ENCODE measurements at places on chromosomes 16 and 17.

GRCh38 chr17:21042458-21043295 is at the start of gene USP22:
Gene USP22, minus strand, starts transcription at chr17:21043011. Its CDS starts 176 bp downstream, at chr17:21042835.
- DNase-seq: no peak

DNA sequence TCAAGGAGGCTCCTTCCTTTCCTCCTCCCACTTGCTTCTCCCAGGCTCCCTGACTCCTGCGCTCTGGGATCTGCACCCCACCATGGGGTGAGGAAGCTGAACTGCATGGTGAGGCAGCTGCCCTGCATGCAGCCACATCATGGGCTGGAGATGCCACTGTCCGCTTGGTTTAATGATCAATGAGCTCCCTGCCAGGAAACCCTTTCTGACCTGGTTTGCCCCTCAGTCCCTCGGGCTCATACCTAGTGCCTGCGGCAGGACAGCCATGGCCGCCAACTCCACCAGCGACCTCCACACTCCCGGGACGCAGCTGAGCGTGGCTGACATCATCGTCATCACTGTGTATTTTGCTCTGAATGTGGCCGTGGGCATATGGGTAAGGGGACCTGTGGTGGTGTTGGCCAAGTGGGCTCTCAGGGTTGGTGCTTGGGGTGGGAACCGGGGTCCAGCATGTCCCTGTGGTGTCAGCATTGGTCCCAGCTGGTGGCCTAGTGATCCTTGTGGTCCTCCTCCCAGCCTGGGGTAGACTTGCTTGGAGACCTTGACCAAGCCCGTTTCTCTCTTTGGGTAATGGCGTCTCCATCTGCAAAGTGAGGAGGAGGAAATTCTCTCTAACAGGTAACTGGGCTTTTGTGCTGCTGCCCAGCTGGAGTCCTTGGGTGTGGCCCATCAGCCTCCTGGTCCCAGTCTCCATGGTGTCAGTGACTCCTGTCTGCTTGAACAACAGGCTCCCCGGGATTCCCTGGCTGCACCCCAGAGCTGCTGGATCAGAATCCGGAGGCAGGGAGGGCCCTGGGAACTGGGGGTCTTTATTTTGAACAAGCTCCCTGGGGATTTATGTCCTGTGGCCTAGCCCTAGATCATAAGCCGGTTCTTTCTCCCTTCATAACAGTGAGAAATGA is at the start of gene SLC5A10:
Gene SLC5A10 (plus strand): TSS at position 225 of the 902 bp plus-strand sequence. CDS start 41 bp downstream, at position 266.
- DNase-seq: peak; percentile 32

DNA sequence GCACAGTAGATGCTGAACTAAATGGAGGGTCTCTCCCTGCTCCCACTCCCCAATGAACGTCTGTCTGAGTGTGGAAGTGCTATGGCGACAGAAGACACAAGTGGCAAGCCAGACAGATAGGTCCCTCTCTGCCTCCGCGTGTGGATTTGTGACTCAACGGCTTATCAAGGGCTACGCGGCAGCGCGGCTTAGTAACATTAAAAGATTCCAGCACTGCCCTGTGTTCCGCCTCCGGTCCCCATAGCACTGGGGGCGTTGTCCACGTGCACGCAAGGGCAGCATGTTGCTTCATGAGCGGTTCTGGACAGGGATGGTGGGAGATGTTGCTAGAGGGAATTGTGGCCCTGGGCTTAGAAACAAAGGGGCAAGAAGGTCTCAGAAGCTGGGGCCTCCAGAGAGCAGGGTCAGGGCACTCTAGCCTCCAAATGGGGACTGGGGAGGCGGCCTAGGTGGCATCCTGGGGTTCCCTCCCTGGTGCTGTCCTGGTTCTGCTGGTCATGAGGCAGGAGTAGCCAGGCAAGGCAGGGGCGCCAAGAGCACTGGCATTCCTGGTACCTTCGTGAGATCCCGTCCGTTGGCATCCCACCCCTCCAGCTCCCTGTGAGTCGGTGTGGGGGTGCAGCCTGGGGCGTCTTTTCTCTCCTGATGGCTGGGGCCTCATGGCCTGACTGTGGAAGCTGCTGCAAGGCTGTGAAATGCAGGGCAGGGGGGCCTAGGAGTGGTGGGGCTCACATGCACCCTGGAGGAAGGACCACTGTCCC is 9.1 kb downstream of the CRHR1 start:
- no peak for DNase-seq

GRCh38 chr16:22813223-22813947 is 577 bp upstream of the HS3ST2 start:
- peak; percentile 6 for DNase-seq

DNA sequence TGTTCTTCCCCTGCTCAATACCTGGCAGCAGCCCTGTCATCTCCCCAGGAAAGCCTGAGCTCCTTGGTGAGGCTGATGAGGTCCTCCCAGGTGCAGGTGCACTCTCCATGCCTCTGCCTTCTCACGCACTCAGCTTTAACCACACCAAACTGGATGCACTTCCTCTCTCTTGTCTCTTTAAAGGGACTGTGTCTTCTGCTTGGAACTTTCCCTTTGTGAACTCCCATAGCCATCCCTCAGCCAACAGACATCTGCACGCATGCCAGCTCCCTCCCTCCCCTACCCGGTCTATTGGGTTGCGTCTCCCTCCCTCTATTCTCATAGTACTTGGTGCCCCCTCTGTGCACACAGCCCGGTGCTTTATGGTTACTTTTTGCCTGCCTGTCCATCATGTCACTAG is 231.2 kb downstream of the MSI2 start:
- DNase-seq: no peak

GRCh38 chr16:66211651-66212050 is 154.8 kb upstream of the CDH5 start:
- no peak for DNase-seq

GRCh38 chr17:4940555-4941318 is 669 bp downstream of the RNF167 start:
- DNase-seq: peak; percentile 84

DNA sequence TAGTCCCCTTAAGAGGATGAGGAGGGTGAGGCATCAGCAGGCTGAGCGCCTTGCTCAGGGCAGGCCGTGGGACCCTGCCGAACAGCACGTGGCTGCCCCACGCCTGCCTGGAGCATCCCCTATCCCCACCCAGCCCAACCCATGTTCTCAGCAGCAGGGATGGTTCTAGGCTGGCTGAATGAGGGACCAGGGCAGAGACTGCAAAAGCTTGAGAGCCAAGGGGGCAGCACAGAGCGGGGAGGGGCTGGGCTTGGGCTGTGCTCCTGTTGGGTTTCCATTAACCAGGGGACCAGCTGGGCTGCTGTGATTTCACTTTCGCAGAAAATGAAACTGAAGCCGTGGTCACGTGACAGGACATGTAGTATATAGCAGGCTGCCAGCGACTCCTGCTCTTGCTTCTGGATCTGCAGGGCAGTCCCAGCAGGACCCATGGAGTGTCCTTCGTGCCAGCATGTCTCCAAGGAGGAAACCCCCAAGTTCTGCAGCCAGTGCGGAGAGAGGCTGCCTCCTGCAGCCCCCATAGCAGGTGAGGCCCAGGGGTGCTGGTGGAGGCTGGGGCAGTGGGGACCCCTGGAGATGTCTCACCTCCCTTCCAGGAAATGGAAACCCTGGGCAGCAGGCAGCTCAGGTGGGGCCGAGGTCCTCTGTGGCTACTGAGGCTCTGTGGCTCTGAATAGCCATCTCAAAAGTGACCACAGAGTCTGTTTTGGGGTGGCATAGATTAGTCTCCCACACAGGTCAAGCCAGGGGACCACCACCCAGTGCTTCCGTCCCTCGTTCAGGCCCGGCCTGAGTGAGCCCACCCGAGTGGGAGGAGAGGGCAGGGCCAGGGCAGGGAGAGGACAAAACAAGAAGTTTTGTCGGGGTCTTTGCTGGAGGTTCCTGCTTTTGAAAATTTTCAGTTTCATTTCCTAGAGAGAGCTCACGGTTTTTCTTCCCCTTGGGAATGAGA is 2.9 kb downstream of the RNF213 start:
- DNase-seq: no peak

DNA sequence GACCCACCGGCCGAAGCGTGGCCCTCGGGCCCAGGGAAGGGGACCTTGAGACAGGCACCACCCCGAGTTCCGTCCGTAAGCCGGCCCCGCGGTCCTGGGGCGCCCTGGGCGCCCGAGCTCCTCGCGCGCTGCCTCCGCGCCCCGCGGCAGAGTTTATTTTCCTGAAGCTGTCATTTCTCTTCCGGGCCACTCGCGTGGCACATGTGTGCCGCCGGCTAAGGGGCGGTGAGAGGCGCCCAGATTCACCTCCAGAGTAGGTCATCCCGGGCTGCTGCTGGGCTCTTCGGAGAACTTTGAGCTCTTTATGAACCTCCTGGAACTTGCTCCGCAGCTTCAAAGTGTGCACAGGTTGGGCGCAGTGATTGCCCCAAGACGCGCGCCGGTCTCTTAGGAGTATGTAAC is 489 bp downstream of the ZC3H18 start:
- DNase-seq: no peak

DNA sequence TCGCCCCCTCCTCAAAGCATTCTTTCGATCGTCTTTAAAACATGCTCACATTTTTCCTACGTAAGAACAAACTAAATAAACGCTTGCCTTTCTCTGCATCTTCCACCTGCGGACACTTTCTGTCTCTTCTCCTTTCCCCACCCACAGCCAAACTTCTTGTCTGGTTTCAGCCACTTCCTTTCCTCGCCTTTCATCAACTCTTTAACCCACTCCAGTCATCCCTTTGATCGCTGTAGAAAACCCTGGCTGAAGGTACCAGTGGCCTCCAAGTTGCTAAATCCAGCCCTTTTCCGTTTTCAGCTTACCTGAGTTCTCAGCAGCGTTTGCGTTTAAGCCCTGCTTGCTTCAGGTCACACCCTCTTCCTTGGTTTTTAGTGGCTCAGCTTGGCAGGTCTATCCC is 483 bp downstream of the RPA1 start:
- peak; percentile 32 for DNase-seq

- no peak for DNase-seq
Measured at GRCh38 chr17:16988749-16989229, 16.9 kb upstream of the TNFRSF13B start.

- DNase-seq: no peak
Measured at GRCh38 chr16:64648282-64648681, 473.6 kb downstream of the CDH11 start.

- no peak for DNase-seq
Measured at GRCh38 chr17:39953471-39953888, 9.3 kb upstream of the GSDMA start.

Measured in PC-3 (cell line).